Activated CD4-positive, alpha-beta T cell treated with anti-CD3 and anti-CD28 coated beads, Interleukin-2, amount 10 ng/mL, durations not matched to agents 7 days and 5 days (primary cell): ENCODE measurements at places on chromosomes 5 and 9. TPM values are rescaled to one million over a fixed set of nuclear protein-coding genes. Genes with fewer than 3 reads are reported as not detected.

TLX3 gene
- total RNA-seq: not detected

SURF2 gene
- total RNA-seq: 14.8 TPM

ECM2 gene
- not detected for total RNA-seq

TMEFF1 gene
- not detected for total RNA-seq

FAM78A gene
- total RNA-seq: 128 TPM

TUSC1 gene
- 0.45 TPM for total RNA-seq

ARSI gene
- not detected for total RNA-seq

CCDC152 gene
- total RNA-seq: 4.8 TPM

PCDHGA1 gene
- 0.04 TPM for total RNA-seq

TPD52L3 gene
- not detected for total RNA-seq

PCDHA9 gene
- total RNA-seq: not detected

ZNG1A gene
- total RNA-seq: 39.5 TPM

TAF11L10 gene
- not detected for total RNA-seq

HAPLN1 gene
- not detected for total RNA-seq

B4GALT7 gene
- 20.3 TPM for total RNA-seq

LECT2 gene
- total RNA-seq: not detected
